ENCODE measurements at places on chromosomes 3 and 15.
A peak's percentile ranks its signal among the peaks of the same experiment; 100 is the strongest.

GRCh38 chr3:113910966-113911365 is 36.8 kb upstream of the ZDHHC23 start:
- no peak for DNase-seq

DNA sequence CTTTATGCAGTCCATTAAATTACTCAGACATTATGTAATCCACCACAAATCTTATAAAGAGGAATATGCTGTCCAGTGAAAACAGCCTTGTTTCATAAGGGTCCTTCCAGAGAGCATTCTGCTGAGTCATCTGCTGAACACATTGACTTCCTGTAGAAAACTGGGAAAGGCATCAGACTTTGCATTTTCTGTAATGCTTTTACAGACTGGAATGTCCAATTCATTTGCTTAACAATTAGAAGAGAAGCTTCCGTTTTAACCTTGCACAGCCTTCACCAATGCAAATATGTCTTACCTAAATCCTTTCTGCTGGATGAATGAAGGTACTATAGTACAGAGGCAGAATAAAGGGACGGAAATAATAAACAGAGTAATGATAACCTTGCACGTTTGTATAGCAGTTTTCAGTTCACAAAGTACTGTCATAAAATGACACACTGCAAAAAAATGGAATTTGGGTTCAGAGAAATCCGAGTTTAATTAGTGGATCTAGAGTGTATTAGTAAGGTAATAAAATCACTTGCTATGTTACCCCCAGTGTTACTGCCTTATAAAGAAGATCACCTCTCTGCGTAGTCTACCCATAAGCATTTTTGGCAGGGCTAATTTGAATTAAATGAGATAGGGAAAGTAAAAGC is 301.5 kb downstream of the PYDC2 start:
- DNase-seq = no peak

- peak; percentile 45 for DNase-seq
Measured at GRCh38 chr15:60720493-60721256, 241.7 kb upstream of the ICE2 start.

- no peak for DNase-seq
Measured at GRCh38 chr3:59605944-59606534, 556.2 kb upstream of the CFAP20DC start.

DNA sequence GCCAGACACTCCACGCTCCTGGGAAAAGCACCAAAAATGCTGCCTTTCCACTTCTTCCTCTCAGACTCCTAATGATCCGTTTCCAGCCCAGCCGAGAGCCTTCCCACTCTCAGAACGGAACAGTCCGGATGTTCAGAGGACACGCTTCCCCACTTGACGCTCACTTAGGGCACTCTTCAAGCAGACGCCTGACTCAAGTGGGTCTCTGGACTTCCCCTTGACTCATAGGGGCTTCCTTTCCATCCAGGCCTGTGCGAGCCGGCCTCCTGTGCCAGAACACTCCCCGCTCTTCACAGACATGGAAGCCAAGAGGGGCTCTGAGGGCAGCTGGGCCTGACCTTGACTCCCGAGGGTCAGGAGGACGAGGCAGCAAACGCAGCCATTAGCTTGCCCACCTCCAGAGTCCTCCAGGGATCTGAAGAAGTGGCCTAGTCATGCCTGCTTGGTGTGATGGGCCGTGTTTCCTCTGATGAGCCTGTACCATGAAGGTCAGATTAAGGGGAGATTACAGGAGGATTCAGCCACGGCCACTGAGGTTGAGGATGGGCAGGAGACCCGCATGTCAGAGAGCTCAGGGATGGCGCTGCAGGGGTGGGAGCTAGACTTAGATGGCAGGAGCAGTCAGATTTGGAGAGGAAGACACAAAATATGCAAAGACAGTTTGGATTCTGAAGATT is 114.7 kb upstream of the TLE3 start:
- DNase-seq = no peak

- no peak for DNase-seq
Measured at GRCh38 chr15:51853998-51854397, 24.5 kb downstream of the TMOD3 start.
